RCC 7860 (cell line): ENCODE measurements at places on chromosomes 4 and X.

GRCh38 chrX:136667446-136668168, 19.6 kb downstream of the CD40LG start:
- DNase-seq: no peak

- no peak for DNase-seq
Observed at GRCh38 chr4:26468283-26468949, 21.9 kb downstream of the CCKAR start.

DNA sequence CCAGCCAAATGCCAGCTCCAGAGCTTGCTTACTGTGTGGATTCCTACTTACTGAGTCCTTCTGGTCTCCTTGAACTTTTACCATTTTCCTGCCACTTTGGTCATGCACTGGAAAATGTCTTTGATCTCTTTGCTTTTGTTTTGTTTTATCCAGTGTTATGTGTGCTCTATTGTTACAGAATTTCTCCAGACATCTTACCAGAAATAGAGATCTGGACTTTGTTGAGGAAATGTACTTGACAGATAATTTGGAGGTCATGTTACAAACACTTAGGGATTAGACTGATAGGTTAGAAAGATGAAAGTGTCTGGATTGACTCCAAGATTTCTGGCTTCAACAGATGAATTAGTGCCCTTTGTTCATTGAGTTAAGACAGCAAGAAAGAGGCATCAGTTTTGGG, 5.7 kb upstream of the ZNF330 start:
- no peak for DNase-seq

- no peak for DNase-seq
Observed at GRCh38 chr4:36164900-36165630, 79.2 kb downstream of the ARAP2 start.

DNA sequence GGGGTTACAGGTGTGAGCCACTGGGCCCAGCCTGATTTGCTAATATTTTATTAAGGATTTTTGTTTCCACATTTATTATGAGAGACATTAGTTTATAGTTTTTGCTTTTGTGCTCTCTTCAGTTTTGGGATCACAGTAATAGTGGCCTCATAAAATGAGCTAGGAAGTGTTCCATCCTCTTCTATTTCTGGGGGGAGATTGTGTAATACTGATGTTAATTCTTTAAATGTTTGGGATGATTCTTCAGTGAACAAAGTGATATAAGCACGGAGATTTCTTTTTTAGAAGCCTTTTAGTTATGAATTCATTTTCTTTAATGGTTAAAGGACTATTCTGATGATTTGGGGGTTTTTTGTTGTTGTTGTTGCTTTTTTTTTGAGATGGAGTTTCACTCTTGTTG, 41.3 kb downstream of the RBMX start:
- DNase-seq: no peak

GRCh38 chr4:37827030-37827685, 672 bp downstream of the PGM2 start:
- DNase-seq: peak; percentile 44

DNA sequence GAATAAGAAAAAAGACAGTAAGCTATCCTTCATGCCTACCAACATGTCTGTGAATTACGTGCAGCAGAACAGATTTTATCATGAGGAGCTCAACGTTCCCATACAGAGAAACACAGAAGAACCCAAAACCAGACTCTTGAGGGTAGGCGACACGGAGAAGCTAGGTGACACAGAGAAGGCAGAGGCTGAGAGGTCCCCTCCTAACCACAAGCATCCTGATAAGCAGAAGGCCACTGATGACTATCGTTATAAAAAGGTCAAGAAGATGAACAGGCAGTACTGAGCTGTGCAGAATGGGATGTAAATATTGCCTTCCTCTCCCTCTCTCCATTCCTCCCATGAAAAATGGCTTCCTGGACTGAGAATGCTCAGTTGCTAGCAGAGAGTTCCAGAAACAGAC, 350.2 kb upstream of the BOD1L1 start:
- DNase-seq: no peak

DNA sequence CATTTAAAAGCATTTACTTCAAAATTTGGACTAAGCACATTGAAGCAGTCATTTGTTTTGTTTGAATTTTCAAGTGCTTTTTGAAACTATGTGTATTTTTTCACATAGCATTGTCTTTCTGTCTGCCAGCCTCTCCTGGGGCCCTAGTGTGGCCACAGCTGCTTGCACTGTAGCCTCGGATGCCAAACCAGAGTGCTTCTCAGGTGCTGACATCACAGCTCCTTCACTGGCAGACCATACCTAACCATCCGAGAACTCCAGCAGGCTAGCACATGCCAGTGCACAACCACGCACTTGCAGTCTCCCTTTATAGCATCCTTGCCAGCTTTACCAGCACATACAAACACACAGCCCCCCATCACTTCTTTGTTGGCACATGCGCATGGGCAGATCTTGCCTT, 1019.7 kb downstream of the STPG2 start:
- DNase-seq: no peak

GRCh38 chr4:147482281-147482680, 1.4 kb downstream of the EDNRA start:
- DNase-seq: no peak

DNA sequence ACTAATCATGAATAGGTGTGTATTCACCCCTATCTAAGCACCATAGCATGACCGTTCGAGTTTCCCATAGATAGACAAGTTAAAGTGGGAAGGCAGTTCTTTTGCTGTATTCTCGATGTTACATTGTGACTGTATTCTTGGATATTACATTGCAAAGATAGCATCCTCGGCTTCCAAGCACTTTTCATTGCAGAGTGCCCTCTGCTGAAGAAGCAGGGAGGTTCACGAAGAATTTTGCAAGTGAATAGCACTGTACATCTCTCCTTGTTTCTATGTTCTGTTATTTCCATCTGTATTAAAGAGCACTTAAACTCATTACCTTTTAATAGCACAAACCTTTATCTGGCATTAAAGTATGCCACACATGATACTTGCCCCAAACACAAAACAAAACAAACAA, 426.7 kb upstream of the ARX start:
- no peak for DNase-seq

DNA sequence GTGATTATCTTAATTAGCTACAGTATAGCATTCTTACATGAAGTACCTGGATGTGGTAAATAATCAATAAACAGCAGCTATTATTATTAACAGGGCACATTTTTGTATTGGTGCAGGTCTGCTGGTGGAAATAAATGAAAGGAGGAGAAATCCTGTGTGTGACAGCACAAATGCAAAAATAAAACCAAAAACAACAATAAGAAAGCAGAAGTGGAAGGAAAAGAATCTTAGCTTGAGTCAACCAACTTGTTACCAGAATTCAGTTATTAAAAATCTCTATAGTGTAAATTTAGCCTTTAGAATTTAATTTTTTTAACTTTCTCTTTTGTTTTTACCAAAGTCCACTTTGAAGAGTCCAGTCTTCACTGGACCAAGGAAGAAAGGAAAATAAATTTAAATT, 63.1 kb upstream of the LSM6 start:
- no peak for DNase-seq

DNA sequence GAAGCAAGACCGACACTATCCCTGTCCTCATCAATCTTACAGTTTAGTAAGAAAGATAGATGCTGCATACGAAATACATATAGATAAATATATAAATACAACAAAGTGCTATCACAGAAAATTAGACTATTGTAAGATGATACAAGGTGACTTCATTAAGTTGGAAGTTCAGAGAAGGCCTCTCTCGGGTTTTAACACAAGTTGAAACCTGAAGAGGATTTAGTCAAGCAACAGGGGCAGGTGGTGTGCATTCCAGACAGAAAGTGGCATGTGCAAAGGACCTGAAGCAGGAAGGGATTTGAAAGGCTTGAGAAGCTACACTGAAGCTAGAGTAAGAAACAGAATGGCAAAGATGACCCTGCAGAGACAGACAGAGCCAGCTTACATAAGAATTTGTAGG, 36.5 kb downstream of the USP46 start:
- DNase-seq: no peak

DNA sequence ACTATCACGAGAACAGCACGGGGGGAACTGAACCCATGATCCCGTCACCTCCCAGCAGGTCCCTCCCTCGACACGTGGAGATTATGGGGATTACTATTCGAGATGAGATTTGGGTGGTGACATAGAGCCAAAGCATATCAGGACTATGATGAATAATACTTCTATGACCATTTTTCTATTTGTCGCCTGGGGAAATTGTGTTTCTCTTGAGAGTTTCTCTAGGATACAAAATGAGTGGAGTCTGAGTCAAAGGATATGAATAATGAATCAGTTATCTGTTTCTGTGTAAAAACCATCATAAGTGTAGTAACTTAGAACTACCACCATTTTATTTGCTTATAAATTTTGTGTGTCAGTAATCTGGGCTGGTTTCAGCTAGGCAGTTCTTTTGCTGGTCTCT, 533.0 kb upstream of the ARX start:
- no peak for DNase-seq

DNA sequence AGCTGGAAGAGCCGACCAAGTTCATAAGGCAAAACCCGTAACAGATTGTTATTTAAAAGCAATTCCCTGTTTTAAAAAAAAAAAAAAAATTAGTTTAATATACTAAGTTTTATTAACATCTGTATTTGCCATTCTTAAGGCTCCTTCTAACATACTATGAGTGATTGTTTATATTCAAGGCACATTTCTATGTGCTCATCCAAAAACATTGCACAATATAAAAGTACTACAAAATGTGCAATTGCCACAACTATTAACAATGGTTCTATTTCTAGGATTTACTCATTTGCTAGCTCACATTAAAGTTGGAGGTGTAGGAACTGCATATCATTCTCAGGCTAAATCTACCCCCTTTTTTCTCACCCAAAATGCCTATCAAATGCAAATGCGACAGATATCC, 46.1 kb downstream of the CNOT6L start:
- no peak for DNase-seq

- DNase-seq: no peak
Observed at GRCh38 chr4:127506283-127506682, 126.5 kb upstream of the INTU start.

GRCh38 chr4:95469617-95470016, 79.2 kb downstream of the UNC5C start:
- DNase-seq: no peak

DNA sequence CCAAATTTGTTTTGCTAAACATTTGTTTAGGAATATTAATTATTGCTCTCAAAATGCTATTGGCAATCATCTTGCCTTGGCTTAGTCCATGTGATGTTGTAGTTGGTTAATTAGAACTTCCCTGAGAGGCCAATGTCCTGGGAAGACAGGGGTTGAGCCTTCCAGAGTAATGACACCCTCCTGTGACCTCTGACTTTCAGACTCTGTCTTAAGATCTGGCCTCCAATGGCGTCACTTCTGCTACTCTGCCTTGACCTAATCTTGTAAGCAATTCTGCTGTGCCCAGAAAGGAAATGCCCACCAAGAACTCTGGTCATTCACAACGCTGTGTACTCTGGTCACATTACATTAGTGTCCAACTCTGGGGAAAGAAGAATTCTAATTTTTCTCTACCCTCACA, 111.9 kb downstream of the SH3RF1 start:
- no peak for DNase-seq

DNA sequence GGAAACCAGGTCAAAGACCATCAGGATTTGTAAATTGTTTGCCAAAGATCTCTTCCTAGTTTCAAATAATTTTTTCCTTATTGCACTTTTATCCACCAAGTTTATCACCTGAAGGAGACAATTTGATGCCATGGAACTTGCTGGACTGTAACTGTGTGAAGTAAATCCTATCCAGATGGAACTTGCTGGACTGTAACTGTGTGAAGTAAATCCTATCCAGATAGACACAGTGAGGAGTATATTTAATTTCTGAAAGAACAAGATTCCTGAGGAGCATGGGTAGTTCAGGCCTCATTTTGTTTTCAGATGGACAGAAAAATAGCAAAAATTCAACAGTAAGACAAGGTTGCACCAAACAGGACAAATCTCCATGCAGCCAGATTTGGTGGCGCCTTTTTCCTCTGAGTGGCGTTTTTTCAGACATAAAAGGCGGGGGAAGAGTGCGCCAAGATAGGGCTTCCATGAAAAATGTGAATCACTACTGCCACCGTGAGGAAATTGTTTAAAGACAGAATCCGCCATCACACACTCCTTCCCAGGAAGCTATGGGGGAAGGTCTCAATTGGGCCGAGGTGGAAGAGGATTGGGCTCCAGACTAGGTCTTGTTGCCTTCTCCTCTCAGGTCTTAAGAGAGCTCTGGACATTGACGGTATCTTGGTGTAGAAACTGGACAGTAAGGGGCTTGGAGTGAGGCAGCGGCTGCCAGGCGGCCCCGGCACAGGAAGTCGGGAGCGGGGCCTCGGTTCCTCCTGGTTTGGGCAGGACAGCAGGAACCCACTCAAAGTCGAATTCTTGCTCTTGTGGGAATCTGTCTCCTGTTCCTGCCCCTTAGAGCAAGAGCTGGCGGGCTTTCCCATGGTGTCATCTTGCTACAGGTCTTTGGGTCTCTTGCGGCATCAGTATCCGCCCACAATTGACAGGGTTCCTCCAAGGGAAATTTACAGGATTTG, 234.7 kb downstream of the OR13H1 start:
- no peak for DNase-seq

DNA sequence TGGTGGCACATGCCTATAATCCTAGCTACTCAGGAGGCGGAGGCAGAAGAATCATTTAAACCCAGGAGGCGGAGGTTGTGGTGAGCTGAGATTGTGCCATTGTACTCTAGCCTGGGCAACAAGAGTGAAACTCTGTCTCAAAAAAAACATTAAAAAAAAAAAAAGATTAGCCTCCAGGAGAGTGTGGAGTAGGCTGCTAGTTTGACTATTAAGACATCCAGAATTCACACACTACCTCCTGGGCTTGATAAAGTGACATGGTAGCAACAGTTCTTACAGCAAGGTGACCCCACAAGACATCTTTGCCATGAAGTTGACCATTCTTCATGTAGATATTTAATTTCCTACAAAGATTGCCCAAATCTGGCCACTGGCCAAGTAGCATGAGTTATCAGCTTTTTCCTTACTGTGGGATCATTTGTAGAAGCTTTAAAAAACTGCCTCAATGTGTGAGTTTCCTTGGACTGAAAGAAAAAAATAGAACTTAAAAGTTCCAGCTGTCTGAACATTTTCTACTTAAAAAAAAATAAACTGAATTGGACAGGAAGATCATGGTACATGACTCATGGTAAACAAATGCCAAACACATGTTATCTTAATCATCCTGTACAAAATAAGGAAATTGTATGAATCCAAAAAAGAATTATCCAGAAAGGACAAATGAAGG, 35.3 kb upstream of the SPRY1 start:
- DNase-seq: no peak

DNA sequence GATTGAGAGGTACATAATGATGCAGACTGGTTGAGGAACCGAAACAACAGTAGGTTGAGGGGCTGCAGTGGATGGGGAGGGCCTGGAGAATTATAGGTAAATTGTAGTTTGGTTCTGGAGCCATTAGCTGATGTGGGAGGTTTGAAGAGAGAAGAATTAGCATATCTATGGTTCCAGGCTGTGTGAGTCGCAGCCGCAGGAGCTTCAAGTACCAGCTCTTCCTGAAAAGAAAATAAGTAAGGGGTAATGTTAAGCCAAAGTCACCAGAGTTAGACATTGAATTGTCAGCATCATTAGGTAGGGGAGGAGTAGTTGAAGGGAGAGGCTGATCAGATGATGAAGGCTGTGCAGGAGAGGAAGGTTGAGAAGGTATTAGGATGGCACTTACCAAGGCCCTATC, 29.5 kb downstream of the PF4 start:
- no peak for DNase-seq
